Mucosa of descending colon (tissue), 3 donors: ENCODE measurements at places on chromosomes 6 and 20.

DNA sequence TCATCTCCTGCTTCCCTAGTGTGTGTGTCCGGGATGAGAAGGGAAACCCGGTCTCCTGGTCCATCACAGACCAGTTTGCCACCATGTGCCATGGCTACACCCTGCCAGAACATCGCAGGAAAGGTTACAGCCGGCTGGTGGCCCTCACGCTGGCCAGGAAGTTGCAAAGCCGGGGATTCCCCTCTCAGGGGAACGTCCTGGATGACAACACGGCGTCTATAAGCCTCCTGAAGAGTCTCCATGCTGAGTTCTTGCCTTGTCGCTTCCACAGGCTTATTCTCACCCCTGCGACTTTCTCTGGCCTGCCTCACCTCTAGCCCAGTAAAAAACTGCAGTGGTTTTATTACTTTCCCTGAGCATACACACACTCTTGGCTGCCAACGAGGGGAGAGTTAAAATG, 23.9 kb upstream of the C6orf141 start:
- DNase-seq: peak; percentile 48

GRCh38 chr20:58471193-58472164, 43.7 kb downstream of the APCDD1L start:
- peak; percentile 49 for DNase-seq

DNA sequence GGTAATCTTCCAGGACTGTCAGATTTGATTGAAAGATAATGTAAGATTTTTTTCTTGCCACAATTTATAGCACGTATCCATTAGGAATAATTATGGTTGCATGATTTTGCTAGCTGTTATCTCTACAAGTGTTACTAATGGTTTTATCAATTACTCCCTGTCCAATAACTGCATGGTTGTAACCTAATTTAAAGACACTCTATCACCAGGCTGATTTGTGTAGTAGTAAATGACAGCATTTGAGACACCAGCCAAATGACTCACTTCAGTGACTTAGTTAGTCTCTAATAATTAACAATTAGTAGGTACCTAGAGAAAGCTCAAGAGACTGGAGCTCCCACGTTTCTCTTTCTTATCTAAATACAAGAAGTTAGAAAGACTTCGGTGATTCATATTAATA, 453.8 kb upstream of the POU3F2 start:
- DNase-seq: no peak

- no peak for DNase-seq
These were observed 200.9 kb upstream of the RNF24 start for GRCh38 chr20:4216142-4216735.

- DNase-seq: no peak
These were observed 67.3 kb upstream of the TENT5A start for GRCh38 chr6:81819767-81820166.

GRCh38 chr6:36938536-36938935, 16.0 kb upstream of the PI16 start:
- no peak for DNase-seq

- DNase-seq: no peak
These were observed 104.1 kb upstream of the AKIRIN2 start for GRCh38 chr6:87806099-87806498.

DNA sequence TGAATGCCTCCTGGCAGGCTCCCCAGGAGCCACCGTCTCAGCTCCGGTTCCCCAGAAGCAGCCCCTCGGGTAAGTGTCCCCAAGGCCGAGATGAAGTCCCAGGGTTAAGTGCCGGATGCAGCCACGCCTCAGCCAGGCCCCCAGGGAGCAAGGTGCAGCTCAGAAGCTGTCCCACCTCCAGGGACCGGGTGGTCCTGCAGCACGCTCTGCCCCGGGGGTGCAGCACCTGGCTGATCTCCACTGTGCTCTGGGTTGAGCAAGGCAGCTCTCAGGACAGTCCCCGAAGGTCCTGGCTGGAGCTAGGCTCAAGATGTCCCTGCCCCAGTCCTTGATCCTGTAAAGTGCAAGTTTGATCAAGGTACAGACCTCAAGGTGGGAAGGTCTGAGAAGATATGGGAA, 15.1 kb upstream of the NTSR1 start:
- no peak for DNase-seq

DNA sequence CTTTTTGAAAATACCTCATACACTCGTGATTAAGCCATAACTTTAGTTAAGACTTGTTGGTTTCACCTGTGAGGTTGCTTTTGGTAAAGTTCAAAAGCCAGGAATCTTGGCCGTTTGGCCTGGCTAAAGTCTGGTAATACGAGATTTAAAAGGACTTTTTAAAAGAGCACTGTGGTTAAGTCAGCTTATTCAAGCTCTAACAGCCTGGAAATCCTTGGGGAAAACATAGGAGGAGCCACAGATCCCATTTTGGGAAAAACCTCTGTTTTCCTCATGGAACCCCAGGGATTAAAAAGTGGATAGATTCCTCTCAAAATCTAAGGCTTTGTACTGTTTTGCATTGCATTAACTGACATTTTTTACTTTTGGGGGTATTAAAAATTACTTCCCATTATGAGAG, 13.7 kb upstream of the SLC22A16 start:
- no peak for DNase-seq

DNA sequence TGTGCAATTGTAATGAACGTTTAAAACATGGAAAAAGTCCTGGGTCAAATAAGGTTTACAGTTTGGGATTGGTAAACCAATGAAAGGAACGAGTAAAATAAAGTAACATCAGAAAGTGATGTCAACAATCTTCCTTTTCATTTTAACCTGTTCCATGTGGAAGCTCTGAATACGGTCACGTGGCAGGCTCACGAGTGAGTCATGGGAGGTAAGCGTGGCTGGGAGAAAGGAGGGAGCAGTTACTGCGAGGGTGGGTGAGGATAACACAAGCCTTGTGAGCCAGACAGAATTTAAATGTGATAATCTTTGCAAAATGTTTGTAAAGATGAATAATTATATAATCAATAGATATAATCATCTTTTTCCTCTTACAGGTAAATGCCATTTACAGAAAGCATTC, 171.3 kb upstream of the HDAC2 start:
- DNase-seq: no peak

DNA sequence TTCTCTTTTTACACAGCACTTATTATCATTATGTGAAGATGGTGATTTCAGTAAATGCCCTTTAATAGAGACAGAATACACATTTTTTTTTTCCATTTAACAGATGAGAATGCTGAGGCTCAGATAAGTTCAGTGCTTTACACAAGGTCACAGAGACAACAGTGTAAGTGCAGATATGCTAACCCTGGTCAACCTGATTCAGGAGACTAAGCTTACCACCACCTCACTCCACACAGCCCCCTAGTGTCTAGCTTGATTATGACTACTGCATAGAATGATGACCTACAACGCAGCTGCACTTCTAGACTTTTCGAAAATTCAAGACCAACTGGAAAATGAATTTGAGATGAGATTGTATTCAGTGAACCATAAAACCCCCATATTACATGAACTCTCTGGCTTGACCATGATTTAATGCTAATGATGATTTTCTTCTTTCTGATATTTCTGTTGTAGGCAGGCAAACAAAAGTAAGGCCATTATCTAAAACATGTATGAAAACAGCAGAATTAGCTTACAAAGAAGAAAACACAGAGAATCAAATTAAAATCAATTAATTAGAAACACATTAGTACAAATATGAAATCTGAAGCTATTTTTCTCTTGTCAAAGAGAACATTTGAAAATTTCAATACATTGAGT, 212.1 kb upstream of the PHACTR1 start:
- no peak for DNase-seq

- peak; percentile 65 for DNase-seq
These were observed 1.3 kb downstream of the SOBP start for GRCh38 chr6:107491138-107491609.

- no peak for DNase-seq
These were observed 131.1 kb downstream of the OPRM1 start for GRCh38 chr6:154170106-154170505.

- no peak for DNase-seq
These were observed 67.2 kb downstream of the FOXO3 start for GRCh38 chr6:108627692-108628550.

GRCh38 chr6:142537612-142538478, 236.0 kb downstream of the ADGRG6 start:
- DNase-seq: no peak

DNA sequence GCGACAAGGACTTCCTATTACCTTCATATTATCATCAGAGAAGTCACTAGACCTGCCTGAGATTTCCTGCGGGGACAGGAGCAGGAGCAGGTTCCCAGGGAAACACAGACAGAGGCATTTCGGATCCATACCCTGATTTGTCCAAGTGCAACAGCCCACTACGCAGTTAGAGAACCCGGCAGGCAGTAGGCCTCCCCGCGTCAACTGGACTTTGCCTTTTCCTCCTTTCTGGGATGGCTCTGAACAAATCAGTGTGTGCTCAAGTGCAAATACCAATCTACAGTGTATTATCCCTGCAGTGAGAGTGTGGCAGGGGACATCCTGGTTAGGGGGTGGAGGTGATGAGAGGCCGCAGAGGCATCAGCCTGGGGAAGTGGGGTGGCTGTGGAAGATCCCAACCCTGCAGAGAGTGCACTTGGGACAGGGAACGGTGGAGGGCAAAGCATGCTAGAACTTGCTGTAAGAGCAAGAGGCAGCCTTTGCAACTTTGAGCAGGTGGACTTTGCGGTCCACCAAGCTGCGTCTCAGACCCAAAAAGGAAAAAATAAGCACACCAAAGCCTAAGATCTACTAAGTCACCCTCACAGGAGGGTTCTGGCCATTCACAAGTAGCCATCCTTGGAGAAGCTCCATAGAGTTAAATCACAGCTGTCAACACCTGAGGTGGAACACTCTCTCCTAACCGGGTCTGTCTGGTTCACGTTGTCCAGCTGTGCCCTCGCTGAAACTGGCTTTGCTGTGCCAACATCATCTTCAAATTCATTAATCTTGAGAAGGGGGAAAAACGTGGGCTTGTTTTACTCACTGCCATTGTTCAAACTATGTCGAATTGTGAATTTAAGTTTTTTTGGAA, 159.1 kb downstream of the ZDHHC14 start:
- DNase-seq: peak; percentile 64

- no peak for DNase-seq
These were observed 26.1 kb upstream of the ENPP1 start for GRCh38 chr6:131781687-131782086.

DNA sequence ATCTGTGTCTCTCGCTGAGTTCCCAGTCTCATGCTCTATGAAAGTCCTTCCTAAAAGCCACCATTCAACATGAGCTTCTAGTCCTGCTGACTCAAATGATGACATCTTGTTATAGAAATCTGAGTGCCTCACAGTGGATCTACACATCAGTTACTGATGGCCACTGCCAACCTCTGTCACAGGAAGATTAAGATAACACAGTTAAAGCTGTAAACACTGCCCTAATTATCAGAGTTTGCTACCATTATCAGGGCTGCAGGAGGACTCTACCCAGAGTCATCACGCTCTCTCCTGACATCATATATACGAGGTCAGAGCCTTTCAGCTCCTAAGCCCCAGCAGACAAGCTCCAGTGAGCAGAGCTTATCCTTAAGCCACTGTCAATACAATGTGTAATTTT, 63.2 kb downstream of the HIVEP2 start:
- DNase-seq: no peak

DNA sequence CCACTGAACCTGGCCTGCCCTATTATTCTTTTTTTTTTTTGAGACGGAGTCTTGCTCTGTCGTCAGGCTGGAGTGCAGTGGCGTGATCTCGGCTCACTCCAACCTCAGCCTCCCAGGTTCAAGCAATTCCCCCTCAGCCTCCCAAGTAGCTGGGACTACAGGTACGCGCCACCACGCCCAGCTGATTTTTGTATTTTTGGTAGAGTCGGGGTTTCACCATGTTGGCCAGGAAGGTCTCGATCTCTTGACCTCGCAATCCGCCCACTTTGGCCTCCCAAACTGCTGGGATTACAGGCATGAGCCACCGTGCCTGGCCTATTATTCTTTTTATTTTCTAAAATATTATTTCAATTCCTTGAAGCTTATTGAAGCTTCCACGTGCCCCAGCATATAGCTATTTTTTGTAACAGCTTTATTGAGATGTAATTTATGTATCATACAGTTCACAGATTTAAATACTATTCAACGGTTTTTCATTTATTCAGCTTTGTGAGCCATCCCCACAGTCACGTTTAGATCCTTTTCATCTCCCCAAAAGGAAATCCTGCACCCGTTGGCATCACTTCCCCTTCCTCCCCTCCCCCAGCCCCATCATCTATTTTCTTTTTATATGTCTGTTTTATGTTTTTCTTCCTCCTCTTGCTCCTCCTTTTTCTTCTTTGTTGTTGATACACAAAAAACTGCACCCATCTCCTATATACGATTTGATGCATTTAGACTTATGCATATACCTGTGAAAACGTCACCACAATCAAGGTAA, 13.5 kb upstream of the MDFI start:
- no peak for DNase-seq

DNA sequence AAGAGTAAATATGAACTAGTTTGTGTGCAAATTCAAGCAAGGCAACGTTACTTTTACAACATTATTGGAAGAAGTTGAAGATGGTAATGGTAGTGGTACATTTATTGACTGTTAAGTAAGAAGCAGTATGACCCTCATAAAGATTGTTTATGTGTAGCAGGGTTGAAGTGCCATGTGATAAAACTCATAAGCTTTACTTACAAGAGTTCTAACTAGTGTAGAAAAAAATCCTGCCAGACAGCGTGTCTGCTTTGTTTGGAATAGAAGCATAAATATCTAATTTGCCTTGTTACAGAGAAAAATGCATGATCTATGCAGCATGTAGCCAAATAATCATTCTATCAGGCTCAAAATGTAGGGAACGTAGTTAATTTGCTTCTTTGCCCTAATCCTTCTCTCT, 450.8 kb upstream of the SOX4 start:
- DNase-seq: no peak

DNA sequence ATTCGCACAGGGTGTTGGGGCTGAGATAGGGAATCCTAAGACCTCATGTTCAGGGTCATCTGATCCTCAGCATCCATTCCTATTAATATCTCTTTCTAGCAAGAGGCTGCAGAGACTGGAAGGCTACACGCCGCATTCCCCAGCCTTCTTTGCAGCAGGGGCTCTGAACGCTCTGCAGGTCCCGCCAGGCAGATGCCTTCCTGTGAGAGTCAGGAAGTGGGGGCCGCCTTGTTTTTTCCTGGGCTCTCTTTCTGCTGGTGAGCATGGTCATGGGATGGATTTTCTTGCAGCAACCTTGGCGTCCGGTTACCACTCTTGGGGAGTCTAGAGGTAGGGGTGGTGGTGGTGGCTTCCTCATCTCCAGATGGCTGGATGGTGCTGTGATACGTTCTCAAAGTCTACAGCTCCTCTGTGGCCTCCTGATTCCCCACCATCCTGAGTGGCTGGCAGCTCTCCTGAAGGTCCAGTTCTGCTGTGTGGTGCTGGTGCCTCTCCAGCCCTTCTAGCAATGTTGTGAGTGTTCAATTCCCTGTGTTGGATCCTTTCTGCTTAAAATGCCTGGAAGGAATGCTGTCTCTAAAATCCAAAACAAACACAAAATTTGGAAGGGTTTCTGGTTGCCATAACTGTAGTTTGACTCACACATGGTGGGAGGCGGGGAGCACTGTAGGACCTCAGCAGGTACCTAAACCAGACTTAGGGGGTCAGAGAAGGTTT, 111.9 kb downstream of the CEBPB start:
- DNase-seq: no peak

DNA sequence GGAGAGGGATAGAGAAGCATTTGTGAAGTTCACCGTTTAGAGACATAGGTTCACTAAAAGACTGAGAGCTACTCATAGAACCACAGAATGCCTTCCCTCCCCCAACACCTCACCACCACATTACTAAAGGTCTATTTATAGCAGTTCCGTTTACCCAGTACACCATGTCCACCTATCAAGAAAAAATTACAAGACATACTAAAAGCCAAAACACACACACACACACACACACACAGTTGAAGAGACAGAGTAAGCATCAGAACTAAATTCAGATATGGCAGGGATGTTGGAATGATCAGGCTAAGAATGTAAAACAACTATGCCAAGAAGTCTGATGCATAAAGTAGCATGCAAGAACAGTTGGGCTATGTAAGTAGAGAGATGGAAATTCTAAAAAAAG, 52.3 kb downstream of the SLC22A3 start:
- DNase-seq: no peak
